Right hindlimb (tissue), 1 donor: ENCODE measurements at places on chromosomes 3 and 15.

GRCh38 chr15:89899295-89899945 is 5.6 kb upstream of the AP3S2 start:
- DNase-seq = no peak

DNA sequence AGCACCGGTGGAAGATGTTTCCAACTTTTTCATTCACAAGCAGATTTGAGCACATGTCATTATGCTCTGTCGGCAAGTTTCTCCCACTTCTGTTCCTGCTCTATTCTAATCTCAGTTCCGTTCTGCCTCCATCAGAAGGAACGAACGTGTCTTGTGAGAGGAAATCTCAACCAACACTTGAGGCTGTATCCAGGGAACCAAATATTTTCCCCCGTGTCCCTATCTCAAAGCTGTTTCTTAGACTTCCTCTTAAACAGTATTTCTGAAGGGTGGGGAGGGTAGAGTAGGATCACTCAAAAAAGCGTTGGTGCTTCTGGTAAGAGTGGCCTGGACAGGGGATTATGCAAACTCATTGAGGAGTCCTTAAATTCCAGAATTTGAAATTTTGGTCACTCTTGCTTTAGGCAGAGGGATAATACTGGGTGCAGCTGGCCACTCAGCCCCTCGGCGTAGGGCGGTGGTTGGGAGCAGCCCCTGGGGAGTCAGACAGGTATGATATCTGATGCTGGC is 54.9 kb downstream of the FRMD4B start:
- DNase-seq = no peak

DNA sequence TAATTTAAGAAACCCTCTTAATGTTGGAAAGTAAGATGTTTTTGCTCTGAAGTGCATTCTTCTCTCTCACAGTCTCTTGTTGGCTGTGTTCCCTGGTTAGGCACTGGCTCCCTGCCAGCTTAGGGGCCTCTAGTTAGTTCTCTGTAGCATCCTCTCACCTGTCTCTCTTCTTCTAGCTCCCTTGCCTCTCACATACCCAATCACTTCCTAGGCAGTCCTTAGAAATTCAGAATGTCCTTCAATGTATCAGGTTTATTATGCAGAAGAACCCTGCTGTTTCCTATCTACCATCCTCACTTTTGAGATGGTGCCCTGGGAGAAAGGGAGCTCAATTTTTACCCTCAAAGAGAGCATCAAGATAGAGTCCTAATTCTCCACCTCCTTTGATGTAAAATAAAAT is 36.2 kb upstream of the CPNE4 start:
- no peak for DNase-seq

GRCh38 chr3:158091531-158091930 is 14.7 kb downstream of the SHOX2 start:
- peak; percentile 24 for DNase-seq

DNA sequence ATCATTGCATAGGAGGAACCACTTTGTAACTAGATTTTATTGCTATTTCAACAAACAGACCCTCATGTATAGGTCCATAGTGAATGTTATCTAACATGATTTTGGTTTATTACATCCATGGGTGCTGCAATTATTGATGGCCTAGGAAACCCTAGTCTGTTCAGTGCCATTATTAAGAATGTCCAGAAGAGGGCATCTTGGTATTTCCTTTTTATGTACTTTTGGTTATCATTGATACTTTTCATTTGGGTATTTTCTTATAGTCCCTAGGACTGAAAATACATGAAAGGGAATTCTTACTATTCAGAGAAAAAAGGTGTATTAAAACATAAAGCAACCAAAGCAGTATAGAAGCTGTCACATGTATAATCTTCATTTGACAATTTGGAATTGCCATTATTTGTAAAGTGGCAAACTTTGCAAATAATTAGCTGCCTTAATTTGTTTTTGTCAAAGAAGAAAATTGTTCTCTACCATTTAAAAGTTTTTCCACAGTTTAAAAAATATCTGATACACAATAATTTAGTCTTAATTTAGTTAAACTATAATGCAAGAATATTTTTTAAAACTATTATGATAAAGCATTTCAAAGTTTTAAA is 48.7 kb downstream of the CNOT10 start:
- no peak for DNase-seq

DNA sequence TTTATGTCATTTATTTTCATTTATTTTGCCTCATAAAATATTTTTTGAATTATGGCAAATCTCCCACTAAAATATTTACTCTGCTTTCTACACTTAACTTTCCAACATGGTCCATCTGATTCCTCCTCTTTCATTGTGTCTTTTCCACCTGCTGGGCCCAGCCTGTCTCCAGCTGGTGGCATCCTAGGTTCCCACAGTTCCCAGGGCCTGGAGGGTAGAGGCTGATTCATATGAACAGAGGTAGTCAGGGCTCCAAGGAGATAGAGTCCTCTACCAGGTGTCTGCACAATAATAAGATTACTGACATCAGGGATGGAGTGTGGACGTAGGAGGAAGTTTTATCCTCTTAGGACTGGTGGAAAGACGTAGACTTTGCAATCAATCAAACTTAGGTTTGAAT is 14.3 kb downstream of the ZBTB38 start:
- DNase-seq = no peak

DNA sequence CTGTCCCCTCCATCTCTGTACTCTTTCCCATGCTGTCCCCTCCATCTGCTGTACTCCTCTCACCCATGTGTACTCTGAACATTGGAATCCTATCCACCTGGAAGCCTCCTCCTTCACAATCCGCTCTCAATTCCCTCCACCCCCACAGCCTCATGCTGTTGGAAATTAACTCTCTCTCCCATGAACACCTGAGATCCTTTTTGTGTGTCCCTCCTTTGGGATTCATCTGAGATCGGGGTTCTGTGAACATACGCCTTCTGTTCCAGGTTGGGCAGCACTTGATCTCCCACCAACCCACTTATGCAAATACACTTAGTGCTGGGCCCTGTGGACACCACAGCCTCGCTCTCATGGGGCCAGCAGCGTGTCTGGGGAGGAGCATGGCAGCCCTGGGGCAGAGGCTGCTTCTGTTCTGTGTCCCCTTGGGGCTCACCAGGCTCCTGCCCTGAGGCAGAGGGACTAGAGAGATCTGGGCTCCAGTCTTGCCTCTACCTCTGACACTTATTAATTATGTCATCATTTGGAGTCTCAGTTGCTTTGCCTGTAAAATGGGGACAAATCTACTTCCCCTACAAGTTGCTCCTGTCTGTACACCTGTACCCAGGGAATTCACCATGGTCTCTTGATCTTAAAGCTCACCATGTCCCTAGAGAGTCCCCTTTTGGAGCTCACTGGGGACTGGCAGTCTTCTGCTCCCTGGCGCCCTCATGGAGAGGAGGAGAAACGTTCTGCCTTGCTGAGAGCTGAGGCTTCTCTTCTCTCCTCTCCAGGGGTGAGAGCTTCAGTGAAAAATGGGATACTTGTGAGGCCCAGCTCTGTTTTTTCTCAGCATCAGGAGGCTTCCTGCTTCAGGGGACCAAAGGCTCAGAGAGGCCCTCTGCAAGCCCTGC is 42.7 kb downstream of the ITGA11 start:
- no peak for DNase-seq

DNA sequence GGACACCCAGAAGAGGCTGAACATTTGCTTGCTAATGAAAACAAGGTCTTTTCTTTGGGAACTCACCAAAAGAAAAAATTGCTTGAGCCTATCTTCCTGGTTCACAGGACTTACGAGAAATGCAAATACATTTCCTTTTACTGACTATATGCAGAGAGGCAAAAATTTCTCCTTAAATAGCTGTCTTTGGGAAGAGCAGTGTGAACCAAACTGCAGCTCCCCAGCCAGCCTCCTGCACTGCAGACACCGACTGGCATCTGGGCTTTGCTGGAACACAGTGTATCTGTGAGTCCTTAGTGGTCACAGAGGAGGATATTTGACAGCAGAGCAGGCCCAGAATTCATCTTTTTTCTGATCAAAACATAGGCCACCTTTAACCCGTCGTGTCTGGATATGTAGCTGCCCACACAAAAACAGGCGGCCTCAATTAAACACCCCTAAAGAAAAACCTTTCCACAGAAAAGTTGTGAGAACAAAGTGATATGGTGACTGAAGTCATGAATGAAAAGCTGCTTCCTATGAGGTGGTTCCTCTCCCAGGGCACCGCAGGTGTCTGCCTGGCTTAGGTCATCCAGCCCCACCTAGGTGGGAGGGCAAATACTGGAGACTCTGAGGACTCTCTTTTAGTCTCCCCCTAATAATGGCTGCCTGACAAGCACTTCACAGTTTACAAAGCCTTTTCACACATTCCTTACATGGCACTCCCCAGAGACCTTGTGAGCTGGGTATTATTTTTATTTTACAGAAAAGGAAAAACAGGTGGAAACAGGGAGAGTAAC is 46.1 kb upstream of the TMEM158 start:
- DNase-seq = no peak

DNA sequence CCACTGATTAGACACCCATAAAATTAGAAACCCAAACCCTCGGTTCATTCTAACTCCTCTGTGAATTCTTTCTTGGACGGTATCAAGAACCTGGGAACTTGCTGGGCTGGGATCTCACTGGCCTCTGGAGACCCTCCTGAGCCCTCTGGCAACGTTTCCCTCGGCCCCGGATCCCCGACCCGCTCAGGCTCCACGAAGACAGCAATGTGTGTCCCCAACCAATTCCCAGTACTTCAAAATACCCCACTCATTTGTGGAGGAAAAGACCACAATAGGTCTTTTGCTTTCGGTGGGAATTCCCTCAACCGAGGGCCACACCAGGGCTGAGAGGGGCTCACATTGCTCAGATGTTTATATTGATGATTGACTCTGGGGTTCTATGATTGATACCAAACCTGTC is 117.9 kb upstream of the PRR20G start:
- no peak for DNase-seq

DNA sequence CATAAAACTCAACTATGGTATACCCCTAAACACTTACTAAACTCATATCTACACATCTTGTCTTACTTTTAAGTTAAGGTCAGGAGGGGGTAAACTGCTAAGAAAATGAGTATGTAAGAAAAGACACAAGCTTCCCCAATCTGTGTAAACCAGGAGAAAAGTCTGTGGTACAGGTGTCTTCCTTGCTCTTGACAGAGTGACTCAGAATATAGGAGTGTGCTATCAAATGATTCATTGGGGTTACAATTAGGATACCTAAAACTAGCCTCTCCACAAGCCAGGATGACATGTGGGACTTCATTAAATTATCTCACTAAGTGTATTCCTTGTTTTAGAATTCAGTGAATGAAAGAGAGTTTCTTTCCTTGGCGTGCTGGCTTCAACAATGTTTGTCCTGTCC is 274.8 kb downstream of the BBX start:
- no peak for DNase-seq

GRCh38 chr3:54918516-54918915 is 9.3 kb downstream of the LRTM1 start:
- no peak for DNase-seq
